ENCODE measurements at places on chromosomes 11 and 22.

DNA sequence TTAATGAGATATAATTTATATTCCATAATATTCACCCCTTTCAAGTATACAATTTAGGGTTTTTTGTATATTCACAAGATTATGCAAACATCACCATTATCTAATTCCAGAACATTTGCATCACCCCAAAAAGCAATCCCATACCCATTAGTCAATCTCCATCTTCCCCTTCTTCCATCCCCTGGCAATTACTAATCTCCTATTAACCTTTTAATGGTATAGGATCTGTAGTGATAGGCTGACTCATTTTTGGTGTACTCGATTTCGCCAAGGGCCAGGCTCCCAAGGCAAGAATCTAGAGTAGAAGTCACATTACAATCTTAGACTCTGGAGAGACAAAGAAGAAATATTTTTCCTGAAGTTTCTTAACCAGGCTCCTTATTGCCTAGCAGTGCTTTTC lies 113.4 kb downstream of the GAB2 start:
- DNase-seq, result no peak

- no peak for DNase-seq
Observed at GRCh38 chr22:36055376-36056295, 27.0 kb upstream of the RBFOX2 start.

DNA sequence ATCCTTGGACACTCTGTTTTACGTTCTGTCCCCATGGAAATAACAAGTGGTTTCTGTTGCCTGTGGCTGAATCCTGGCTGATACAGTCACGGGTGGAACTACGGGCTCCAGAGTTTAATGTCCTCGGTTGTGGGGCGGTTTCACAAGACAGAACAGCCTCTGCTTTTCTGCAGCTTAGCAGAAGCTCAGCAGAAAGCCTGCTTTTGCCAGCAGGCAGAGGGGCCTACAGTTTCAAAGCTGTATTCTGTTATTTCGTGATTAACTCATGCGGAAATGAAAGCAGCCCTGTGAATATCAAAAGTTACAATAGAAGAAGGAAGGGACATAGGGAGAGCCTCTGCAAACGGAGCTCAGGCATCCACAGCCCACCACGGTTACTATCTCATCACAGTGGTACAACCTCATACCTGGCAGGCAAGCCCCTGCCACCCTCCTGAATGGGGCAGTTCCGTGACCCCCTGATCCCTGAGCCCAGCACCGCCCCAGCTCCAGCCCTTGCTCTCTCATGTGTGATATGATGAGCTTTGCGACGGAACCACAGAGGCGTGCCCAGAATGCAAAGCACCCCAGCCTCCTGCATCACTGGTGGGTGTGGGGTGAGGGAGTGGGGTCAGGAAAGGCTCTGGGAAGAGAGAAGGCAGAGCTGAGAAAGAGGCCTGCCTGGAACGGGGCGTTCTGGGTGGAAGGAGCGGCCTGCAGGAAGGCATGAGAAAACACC lies 360.6 kb downstream of the BRD1 start:
- no peak for DNase-seq

GRCh38 chr22:31105282-31105929 lies 2.0 kb downstream of the SELENOM start:
- no peak for DNase-seq

- DNase-seq, result no peak
Observed at GRCh38 chr22:21603973-21604372, 25.8 kb downstream of the YDJC start.

All from NCI-H1436 treated with DMSO at 0.1 percent for 48 hours (cell line).